ENCODE measurements at places on chromosomes 2 and 18. TPM values are rescaled to one million over a fixed set of nuclear protein-coding genes. Genes with fewer than 3 reads are reported as not detected.

DNA sequence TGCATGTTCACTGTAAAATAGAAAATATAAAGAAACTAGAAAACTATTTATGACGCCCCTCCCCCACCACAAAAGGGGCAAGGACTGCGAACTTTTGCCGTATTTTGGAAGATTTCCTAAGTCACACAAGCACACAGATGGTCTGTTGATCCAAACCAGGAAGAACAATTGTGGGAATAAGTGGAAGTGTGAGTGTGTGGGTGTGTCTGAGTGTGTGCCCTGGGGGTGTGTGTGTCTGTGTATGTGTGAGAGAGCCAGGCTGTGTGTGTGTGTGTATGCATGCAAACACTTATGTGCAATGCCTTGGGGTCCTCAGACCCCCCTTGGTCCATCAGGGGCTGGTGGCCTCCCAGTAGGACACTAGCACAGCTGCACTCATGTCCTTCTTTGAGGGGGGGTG is 43.1 kb downstream of the HPCAL1 start:
- H3K4me1 ChIP-seq, result no peaks in the 10 kb centered on the region
- H3K27ac ChIP-seq, result no peak overlapping the region
- no peaks in the 10 kb centered on the region for H3K27me3 ChIP-seq
- H3K4me3 ChIP-seq, result no peak overlapping the region

GRCh38 chr2:31274401-31275075 is 40.6 kb downstream of the EHD3 start:
- no peak for DNase-seq
- no peak overlapping the region for H3K4me3 ChIP-seq
- H3K36me3 ChIP-seq, result no peaks in the 10 kb centered on the region
- no peaks in the 10 kb centered on the region for H3K27me3 ChIP-seq

DNA sequence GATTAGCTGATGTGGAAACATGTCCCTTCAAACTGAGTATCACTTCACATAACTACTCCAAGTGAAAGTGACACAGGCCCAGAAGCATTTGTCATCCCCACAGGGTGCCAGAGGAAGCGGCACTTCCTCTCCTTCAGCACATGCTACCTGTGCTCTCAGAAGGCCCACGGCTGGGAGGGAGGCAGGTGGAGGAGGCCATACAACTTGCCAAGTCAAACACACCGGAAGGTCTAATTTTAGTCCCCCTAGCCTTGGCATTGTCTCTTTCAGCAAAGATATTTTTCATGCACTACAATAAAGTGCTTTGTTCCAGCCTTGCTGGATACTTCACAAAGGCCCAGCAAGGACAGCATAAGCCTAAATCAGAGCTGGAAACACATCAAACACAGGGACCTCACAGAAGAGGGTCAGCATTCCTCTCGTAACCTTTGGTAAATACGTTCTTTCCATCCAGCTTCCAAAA is 38.0 kb downstream of the VSNL1 start:
- H3K27me3 ChIP-seq, result no peaks in the 10 kb centered on the region
- DNase-seq, result no peak
- H3K4me1 ChIP-seq, result no peaks in the 10 kb centered on the region
- H3K27ac ChIP-seq, result no peak overlapping the region
- H3K36me3 ChIP-seq, result no peaks in the 10 kb centered on the region
- H3K4me3 ChIP-seq, result no peak overlapping the region

GRCh38 chr2:231692847-231693246 is 15.5 kb upstream of the PTMA start:
- no peaks in the 10 kb centered on the region for H3K27me3 ChIP-seq
- DNase-seq, result no peak
- H3K27ac ChIP-seq, result no peak overlapping the region
- no peak overlapping the region for H3K4me3 ChIP-seq
- no peaks in the 10 kb centered on the region for H3K36me3 ChIP-seq
- H3K4me1 ChIP-seq, result peaks cover 10% of the 10 kb centered on the region

- no peak for DNase-seq
- no peaks in the 10 kb centered on the region for H3K4me1 ChIP-seq
- no peak overlapping the region for H3K27ac ChIP-seq
- no peaks in the 10 kb centered on the region for H3K36me3 ChIP-seq
Observed at GRCh38 chr2:179332903-179333302, 68.3 kb upstream of the SESTD1 start.

GRCh38 chr18:22841840-22842239 is 91.3 kb upstream of the RBBP8 start:
- H3K4me1 ChIP-seq, result peaks cover 3% of the 10 kb centered on the region
- H3K27me3 ChIP-seq, result no peaks in the 10 kb centered on the region
- H3K36me3 ChIP-seq, result no peaks in the 10 kb centered on the region
- no peak for DNase-seq
- H3K4me3 ChIP-seq, result no peak overlapping the region

DNA sequence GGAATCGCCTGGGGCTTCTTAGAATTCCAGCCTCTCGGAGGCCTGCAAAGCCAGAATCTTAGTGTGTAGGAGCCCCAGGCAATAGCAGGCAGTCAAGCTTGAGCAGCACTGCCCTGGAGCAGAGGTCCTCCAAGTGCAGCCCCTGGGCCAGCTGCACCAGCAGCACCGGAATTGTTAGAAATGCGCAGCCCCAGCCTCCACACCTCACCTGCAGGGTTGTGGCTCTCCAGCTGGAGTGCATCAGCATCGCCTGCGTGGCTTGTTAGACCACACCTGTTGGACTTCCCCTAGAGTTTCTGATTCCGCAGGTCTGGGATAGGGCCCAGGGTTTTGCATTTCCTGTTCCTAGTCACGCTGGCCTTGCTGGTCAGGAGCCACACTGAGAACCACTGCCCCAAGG is 100.3 kb downstream of the ASAP2 start:
- no peaks in the 10 kb centered on the region for H3K27me3 ChIP-seq
- H3K4me1 ChIP-seq, result no peaks in the 10 kb centered on the region
- H3K36me3 ChIP-seq, result no peaks in the 10 kb centered on the region
- no peak for DNase-seq
- no peak overlapping the region for H3K4me3 ChIP-seq

DNA sequence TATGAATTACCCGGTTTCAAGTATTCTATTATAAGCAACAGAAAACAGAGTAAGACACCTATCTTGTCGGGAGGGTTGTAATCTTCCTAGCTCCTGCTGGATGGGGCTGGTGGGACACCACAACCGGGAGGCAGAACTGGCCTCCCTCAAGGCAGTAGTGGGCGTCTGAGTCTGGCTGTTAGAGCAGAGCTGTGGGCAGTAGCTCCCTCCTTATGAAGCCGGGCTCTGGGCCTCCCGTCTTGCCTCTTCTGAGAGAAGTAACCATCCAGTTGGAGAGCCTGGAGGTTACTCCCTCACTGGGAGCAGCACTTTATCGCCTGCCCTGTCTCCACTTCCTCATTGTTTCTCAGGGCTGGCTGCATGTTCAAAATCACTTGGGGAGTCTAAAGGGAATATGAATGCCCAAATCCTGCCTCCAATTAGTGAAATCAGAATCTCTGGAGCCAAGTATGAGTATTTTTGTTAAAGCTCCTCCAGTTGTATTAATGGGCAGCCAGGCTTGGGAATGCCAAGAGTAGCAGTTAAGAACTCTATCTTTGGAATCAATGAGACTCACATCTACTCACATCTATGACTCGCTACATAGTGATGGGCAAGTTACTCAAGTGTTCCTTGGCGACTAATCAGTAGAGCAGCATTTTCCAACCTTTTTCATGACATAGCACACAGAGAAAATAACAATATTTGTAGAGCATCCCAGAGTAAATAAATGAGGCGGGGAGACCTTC is 27.3 kb upstream of the NRP2 start:
- DNase-seq, result no peak
- no peaks in the 10 kb centered on the region for H3K27me3 ChIP-seq
- H3K36me3 ChIP-seq, result no peaks in the 10 kb centered on the region
- H3K4me3 ChIP-seq, result no peak overlapping the region
- no peak overlapping the region for H3K27ac ChIP-seq

GRCh38 chr2:56109994-56110393 is 73.8 kb upstream of the CCDC85A start:
- no peak for DNase-seq
- no peak overlapping the region for H3K4me3 ChIP-seq
- H3K27ac ChIP-seq, result no peak overlapping the region
- H3K36me3 ChIP-seq, result no peaks in the 10 kb centered on the region
- no peaks in the 10 kb centered on the region for H3K27me3 ChIP-seq

GRCh38 chr18:26780520-26781325 is 84.8 kb downstream of the AQP4 start:
- no peaks in the 10 kb centered on the region for H3K4me1 ChIP-seq
- H3K27me3 ChIP-seq, result no peaks in the 10 kb centered on the region
- no peak overlapping the region for H3K4me3 ChIP-seq
- no peak for DNase-seq
- no peaks in the 10 kb centered on the region for H3K36me3 ChIP-seq

Gene GATA6
- 0.47 TPM for total RNA-seq

Gene KYNU
- 6.6 TPM for total RNA-seq

Gene TMEM200C
- total RNA-seq, result 0.19 TPM

Gene VWA3B
- 3.2 TPM for total RNA-seq

Gene TRAPPC8
- total RNA-seq, result 54.6 TPM

Gene RIT2
- not detected for total RNA-seq

Measured in thymus (tissue), 14 donors.